Astrocyte (in vitro differentiated cells and primary cell): ENCODE measurements at places on chromosomes 2 and 18. TPM values are rescaled to one million over a fixed set of nuclear protein-coding genes. Genes with fewer than 3 reads are reported as not detected.

DNA sequence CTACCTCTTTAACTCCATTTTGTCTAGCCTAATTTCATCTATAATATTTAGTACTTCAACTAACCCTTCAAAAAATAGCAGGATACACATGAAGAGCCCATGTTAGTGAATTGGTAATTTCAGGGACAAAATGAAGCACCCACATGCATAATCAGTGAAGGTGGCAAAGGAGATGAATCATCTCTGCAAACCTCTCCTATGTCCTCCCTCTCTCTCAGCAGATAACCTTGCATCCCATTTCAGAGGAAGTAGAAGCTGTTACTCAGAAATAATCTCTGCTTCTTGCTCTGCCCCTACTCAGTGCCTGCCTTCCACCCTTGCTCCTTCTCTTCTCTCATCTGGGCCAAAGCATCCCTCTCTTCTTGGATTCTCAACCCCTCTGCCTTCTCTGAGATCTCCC lies 60.2 kb upstream of the CAVIN2 start:
- H3K27ac ChIP-seq = no peak overlapping the region
- H3K36me3 ChIP-seq = no peaks in the 10 kb centered on the region
- H3K4me1 ChIP-seq = peaks cover 4% of the 10 kb centered on the region
- no peak overlapping the region for H3K4me3 ChIP-seq
- no peak for DNase-seq

- no peaks in the 10 kb centered on the region for H3K27me3 ChIP-seq
- H3K4me1 ChIP-seq = peaks cover 35% of the 10 kb centered on the region
- peak; percentile 81 for DNase-seq
Measured at GRCh38 chr18:48961547-48961946, 10.8 kb upstream of the SMAD7 start.

GRCh38 chr2:241188361-241189092 lies at the start of gene ANO7:
TSS of gene ANO7 (plus strand) at chr2:241188677. CDS start at chr2:241190064, 1,387 bp downstream.
- H3K27ac ChIP-seq = no peak within 1 kb of the TSS
- H3K27me3 ChIP-seq = no peaks in the 10 kb centered on the region
- H3K36me3 ChIP-seq = no peaks in the 10 kb centered on the region

DNA sequence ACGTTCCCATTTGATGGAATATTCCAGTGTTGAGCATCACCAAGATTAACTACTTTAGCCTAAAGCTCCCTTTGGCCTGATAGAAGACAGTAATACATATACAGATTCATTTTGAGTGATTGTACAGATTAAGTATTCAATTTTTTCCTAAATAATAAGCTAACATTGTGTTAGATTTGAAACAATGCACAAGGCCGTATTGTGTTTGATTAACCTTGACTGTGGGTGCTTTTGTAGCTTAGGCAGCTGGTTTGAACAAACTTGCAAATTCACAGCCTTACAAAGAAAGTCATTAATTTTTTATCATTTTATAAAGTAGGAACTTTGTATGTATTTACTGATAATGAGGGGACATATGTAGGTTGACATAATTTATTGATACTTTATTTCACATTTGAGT lies 29.6 kb downstream of the NABP1 start:
- H3K4me3 ChIP-seq = no peak overlapping the region
- no peaks in the 10 kb centered on the region for H3K27me3 ChIP-seq
- no peak for DNase-seq

- no peaks in the 10 kb centered on the region for H3K4me1 ChIP-seq
- H3K36me3 ChIP-seq = no peaks in the 10 kb centered on the region
- no peaks in the 10 kb centered on the region for H3K27me3 ChIP-seq
- no peak overlapping the region for H3K4me3 ChIP-seq
- no peak for DNase-seq
- H3K27ac ChIP-seq = no peak overlapping the region
Measured at GRCh38 chr2:172908275-172908674, 167.4 kb upstream of the MAP3K20 start.

- DNase-seq = peak; percentile 10
- H3K4me3 ChIP-seq = peak within 1 kb of the TSS; percentile 31
- H3K36me3 ChIP-seq = no peaks in the 10 kb centered on the region
Measured at GRCh38 chr2:201182650-201183364, at the start of gene CASP10. TSS of gene CASP10 (plus strand) at chr2:201183141. CDS start at chr2:201185778, 2,637 bp downstream.

Gene RUFY4
- not detected in 2 replicates for total RNA-seq

Gene MZT2A
- 97.1 and 105 TPM in 2 replicates for total RNA-seq

Gene ZSWIM2
- total RNA-seq = not detected in 2 replicates

GRCh38 chr2:109204412-109204811 lies 75.4 kb downstream of the SH3RF3 start:
- DNase-seq = no peak
- H3K4me1 ChIP-seq = peaks cover 11% of the 10 kb centered on the region
- H3K27ac ChIP-seq = no peak overlapping the region
- H3K27me3 ChIP-seq = no peaks in the 10 kb centered on the region
- H3K36me3 ChIP-seq = no peaks in the 10 kb centered on the region

- H3K4me1 ChIP-seq = peaks cover 10% of the 10 kb centered on the region
- H3K36me3 ChIP-seq = no peaks in the 10 kb centered on the region
- no peak overlapping the region for H3K27ac ChIP-seq
- H3K27me3 ChIP-seq = no peaks in the 10 kb centered on the region
Measured at GRCh38 chr18:75223687-75224347, 13.2 kb downstream of the TSHZ1 start.

DNA sequence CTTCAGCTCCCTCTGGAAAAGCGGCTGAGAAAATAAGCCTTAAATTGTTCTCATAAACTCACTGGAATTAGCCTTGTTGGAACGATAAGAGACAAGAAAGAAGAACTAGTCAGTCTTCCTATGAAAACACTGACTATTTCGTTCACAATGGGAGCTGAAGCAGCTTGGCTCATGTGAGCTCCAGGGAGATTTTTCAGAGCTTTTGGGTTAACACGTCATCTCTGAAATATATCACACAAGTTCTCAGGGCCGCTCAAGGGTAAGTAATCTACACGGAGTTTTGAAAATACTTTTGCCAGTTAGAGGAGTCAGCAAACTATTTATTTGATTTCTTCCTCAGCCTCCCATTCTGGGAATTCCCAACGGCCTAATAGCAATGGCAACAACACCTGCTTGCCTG lies 316.2 kb upstream of the MGAT5 start:
- DNase-seq = peak; percentile 8
- H3K4me3 ChIP-seq = no peak overlapping the region
- H3K4me1 ChIP-seq = no peaks in the 10 kb centered on the region

DNA sequence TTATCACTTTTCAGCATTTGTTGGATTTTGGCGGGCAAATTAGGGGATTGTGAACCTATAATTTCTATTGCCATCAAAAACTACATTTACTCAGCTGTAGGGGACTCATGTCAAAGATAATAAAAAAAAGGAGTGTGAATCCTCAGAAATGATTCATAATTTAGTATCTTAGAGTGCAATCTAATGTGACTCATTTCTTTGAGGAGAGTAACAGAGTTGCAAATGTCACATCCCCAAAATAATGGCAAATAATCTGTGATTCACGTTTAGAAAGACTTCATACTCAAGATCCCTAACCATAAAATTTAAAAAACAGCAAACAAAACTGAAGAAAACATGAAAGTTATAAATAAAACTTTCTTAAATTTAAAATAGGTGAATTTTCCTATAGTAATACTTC lies 373.0 kb downstream of the CDH2 start:
- H3K36me3 ChIP-seq = no peaks in the 10 kb centered on the region
- H3K4me1 ChIP-seq = no peaks in the 10 kb centered on the region
- no peak overlapping the region for H3K27ac ChIP-seq
- no peaks in the 10 kb centered on the region for H3K27me3 ChIP-seq
- H3K4me3 ChIP-seq = no peak overlapping the region

GRCh38 chr2:3598912-3599854 lies 4.3 kb downstream of the COLEC11 start:
- no peak overlapping the region for H3K4me3 ChIP-seq
- no peaks in the 10 kb centered on the region for H3K27me3 ChIP-seq
- H3K36me3 ChIP-seq = no peaks in the 10 kb centered on the region

DNA sequence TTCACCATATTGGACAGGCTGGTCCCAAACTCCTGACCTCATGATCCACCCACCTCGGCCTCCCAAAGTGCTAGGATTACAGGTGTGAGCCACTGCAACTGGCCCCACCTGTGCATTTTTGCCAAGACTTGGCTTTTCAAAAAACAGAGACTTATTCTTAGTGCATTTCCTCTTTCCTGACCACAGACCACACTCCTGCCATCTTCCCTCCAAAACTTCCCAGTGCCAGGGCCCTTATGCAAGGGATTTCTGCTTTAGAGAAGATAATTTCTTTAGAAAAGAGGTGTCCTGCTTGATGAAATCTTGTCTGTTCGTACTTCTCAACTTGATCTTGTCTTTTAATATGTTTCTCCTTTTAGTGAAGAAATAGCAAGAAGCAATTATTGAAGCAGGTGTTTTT lies 98.8 kb upstream of the ZNF516 start:
- H3K4me3 ChIP-seq = no peak overlapping the region
- H3K4me1 ChIP-seq = no peaks in the 10 kb centered on the region
- no peak overlapping the region for H3K27ac ChIP-seq

DNA sequence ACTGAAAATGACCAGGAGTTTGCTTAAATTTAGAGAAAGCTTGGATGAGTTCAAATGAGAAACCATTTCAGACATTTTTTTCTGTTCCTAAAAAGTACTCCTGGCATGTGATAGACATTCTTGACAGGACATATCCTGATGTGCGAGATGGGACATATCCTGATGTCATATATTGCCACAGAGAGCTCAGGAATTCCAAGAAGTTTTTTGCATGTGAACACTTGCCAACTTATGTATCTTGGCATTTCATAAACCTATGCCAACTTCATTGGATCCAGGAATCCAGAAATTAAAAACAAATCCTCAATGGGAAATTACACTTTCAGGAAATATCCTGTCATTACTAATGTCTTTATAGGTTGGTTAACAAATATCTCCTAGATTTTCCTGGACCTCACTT lies 2.9 kb upstream of the SERPINB3 start:
- no peak overlapping the region for H3K4me3 ChIP-seq
- H3K4me1 ChIP-seq = no peaks in the 10 kb centered on the region
- H3K27me3 ChIP-seq = no peaks in the 10 kb centered on the region
- H3K36me3 ChIP-seq = no peaks in the 10 kb centered on the region

GRCh38 chr2:72788756-72789155 lies 37.1 kb downstream of the EXOC6B start:
- no peak overlapping the region for H3K27ac ChIP-seq
- no peaks in the 10 kb centered on the region for H3K27me3 ChIP-seq

Gene NRP2
- 68.5 and 76.7 TPM in 2 replicates for total RNA-seq

Gene HDAC4
- 11.8 and 12.4 TPM in 2 replicates for total RNA-seq

GRCh38 chr2:144133936-144134665 lies 385.8 kb downstream of the ZEB2 start:
- H3K4me3 ChIP-seq = no peak overlapping the region
- no peak for DNase-seq
- H3K27ac ChIP-seq = no peak overlapping the region
- peaks cover 8% of the 10 kb centered on the region for H3K4me1 ChIP-seq
- no peaks in the 10 kb centered on the region for H3K27me3 ChIP-seq
- no peaks in the 10 kb centered on the region for H3K36me3 ChIP-seq

DNA sequence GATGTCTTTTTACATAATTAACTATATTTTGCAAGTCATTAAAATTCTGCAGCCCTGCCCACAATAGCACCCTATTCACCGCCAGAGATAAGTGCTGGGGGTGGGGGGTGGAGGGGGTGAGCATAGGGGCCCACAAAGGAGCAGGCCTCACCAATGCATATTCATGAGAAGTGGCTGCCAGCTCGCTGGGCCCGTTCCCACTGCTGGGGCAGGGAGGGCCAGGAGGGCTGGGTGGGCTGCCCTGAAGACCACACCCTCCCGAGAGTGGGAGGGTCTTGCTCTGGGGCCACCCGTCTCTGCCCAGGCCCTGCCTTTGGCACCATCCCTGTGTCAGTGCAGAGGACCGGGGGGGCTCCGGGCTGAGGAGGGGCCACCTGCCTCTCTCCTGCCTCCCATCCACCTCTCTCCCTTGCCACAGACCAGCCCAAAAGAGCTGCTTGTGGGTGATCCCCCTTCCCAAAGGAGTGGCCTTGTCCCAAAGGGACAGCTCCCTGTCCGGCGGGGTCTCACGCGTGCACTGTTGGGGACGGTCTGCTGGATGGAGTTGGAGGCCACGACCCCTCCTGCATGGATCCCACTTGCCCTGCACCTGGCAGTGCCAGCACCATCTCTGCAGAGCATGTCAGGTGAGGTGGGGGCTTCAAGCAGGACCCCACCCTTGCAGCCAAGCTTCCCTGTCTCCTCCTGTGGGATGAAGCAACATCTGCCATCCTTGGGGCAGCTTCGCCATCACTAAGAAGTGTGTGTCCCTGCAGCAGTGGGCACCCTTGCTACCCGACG lies 138.8 kb upstream of the GPC1 start:
- H3K27ac ChIP-seq = no peak overlapping the region
- H3K36me3 ChIP-seq = no peaks in the 10 kb centered on the region
- DNase-seq = no peak
- no peak overlapping the region for H3K4me3 ChIP-seq

Gene KRTCAP3
- total RNA-seq = 1.4 and 1.9 TPM in 2 replicates

Gene ITGA4
- 20.0 and 23.5 TPM in 2 replicates for total RNA-seq

- H3K36me3 ChIP-seq = no peaks in the 10 kb centered on the region
- no peaks in the 10 kb centered on the region for H3K4me1 ChIP-seq
- no peak overlapping the region for H3K27ac ChIP-seq
- no peak overlapping the region for H3K4me3 ChIP-seq
- no peaks in the 10 kb centered on the region for H3K27me3 ChIP-seq
- no peak for DNase-seq
Measured at GRCh38 chr2:69989441-69990105, 28.1 kb upstream of the ASPRV1 start.

Gene ITPRIPL1
- total RNA-seq = 0.10 and 0.45 TPM in 2 replicates

GRCh38 chr2:6793371-6793770 lies 72.3 kb downstream of the CMPK2 start:
- H3K36me3 ChIP-seq = no peaks in the 10 kb centered on the region
- no peaks in the 10 kb centered on the region for H3K27me3 ChIP-seq
- H3K4me1 ChIP-seq = no peaks in the 10 kb centered on the region
- DNase-seq = no peak
- H3K27ac ChIP-seq = no peak overlapping the region

Gene ANTXR1
- total RNA-seq = 67.8 and 71.7 TPM in 2 replicates

Gene OST4
- total RNA-seq = 395 and 419 TPM in 2 replicates

Gene ST8SIA3
- 0.30 and 1.2 TPM in 2 replicates for total RNA-seq

GRCh38 chr2:101597347-101597944 lies 100.1 kb upstream of the MAP4K4 start:
- H3K27me3 ChIP-seq = no peaks in the 10 kb centered on the region
- H3K4me3 ChIP-seq = no peak overlapping the region
- no peak overlapping the region for H3K27ac ChIP-seq
- no peaks in the 10 kb centered on the region for H3K36me3 ChIP-seq

GRCh38 chr2:215084080-215084479 lies 54.3 kb downstream of the ABCA12 start:
- no peak overlapping the region for H3K4me3 ChIP-seq
- no peaks in the 10 kb centered on the region for H3K36me3 ChIP-seq
- no peak overlapping the region for H3K27ac ChIP-seq
- no peaks in the 10 kb centered on the region for H3K27me3 ChIP-seq
- no peaks in the 10 kb centered on the region for H3K4me1 ChIP-seq

- no peak overlapping the region for H3K4me3 ChIP-seq
- H3K36me3 ChIP-seq = no peaks in the 10 kb centered on the region
- peaks cover 4% of the 10 kb centered on the region for H3K27me3 ChIP-seq
- no peak for DNase-seq
- H3K27ac ChIP-seq = no peak overlapping the region
- no peaks in the 10 kb centered on the region for H3K4me1 ChIP-seq
Measured at GRCh38 chr2:65503746-65504145, 71.3 kb upstream of the SPRED2 start.

GRCh38 chr2:40448476-40449079 lies 3.3 kb downstream of the SLC8A1 start:
- H3K4me3 ChIP-seq = no peak overlapping the region
- no peaks in the 10 kb centered on the region for H3K4me1 ChIP-seq
- H3K36me3 ChIP-seq = no peaks in the 10 kb centered on the region
- H3K27ac ChIP-seq = no peak overlapping the region
- H3K27me3 ChIP-seq = no peaks in the 10 kb centered on the region
- peak; percentile 27 for DNase-seq

Gene TMSB10
- total RNA-seq = 2,866 and 3,439 TPM in 2 replicates
